Vagina (tissue), 2 donors: ENCODE measurements at places on chromosomes 16 and 17.
A peak's percentile ranks its signal among the peaks of the same experiment; 100 is the strongest.

DNA sequence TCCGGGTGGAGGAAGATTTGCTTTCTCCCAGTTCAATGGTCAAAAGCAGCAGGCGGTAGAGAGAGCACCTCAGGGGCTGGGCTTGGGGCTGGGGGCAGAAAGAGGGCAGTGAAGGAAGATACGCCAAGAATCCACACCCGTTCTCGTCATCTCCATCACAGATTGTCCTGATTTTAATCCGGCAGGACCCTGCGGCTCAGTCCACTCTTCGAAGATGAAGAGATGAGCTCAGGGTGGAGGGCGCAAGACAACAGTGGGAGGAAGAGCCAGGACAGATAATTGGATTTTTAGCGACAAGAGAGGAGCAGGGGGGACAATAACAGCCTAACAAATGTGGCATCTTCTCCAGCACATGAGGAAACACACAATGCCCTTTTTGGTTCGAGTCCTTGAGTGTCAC is 165.9 kb downstream of the SDK2 start:
- no peak for DNase-seq

DNA sequence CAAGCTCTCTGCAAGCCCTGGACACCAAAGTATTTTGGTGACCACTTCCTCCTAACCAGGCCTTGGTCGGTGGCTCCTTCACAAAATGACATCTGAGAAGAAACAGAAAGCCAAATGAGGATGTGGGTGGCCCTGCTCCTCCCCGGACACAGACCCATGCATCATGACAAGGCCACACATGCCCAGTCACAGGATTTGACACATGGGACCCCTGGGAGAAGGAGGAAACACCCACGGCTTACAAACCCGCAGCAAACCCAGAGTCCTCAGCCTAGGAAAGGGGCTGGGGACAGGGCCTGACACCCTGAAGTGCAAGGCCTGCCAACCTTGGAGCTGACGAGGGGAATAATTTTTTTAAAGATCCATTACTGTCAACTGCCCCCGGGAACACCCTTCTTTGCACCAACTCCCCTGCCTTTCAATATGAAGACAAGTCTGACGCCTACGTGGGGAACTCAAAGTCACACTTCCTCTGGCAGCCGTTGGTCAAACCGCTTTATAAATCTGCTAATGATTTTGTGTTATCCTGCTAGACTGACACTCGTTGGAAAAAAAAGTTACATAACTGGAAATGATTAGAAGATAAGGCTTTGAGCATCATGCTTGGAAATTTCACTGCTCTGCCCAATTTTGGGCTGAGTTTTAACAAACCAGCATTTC is 41.3 kb downstream of the GAS7 start:
- peak; percentile 84 for DNase-seq

- no peak for DNase-seq
These were observed 5.8 kb downstream of the TRIM25 start for GRCh38 chr17:56908001-56908542.

DNA sequence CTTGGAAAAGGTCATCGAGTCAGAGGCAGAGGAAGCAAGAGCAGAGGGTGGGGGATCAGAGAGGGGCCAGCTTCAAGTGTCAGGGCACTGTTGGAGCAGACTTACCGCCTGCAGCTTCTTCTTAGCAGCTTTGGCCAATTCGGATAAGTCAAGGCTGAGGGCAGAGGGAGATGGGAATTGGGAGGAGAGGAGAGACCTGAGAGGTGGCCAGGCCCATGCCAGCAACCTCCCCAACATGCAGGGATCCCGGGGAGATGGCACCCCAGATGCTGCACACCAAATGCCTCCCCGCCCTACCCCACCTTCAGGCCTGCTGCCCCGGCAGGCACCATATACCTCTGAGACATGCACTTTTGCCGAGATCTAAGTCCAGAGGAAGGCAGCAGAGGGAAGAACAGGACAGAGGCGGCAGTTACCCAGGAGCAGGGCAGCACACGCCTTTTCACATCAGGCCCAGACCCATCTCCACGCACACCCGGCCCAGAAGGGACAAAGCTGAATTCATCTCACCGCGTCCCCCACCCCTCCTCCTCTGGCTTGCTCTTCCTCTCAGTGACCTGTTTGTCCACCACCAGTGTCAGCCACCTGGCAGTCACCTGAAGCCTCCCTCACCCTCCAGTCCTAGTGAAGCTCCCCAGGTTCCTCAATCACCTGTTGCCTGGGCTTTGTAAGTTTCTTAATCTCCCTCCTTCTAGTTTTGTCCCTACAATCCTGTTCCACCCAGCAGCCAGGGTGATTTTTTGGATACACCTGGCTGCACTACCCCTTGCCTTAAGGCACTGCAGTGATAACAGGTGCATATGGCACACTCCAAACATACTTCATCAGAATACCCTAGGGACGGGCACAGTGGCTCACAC is 10.4 kb downstream of the TP53I13 start:
- no peak for DNase-seq

DNA sequence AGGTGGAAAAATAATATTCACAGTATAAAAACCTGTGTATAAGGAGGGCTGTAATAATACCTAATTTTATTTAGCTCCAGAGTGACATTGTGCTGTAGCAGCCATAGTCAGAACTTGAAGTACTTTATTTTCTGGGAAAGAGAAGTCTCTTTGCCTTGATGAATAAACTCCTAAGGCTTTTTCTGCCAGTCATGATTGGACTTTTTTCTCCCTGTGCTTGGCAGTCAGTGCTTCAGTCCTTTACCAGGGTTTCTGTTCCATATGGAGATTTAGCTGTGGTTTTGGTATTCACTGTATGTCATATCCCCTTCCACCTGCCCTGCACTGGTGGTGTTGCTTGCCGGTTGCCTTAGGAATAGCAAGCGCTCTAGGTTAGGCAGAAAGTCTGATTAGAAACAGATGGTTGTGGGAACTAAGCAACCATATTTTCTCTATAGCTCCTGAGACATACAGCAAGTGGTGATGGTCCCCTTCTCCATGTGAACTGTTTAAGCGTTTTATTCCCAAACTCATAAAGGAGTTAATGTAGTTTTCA is 24.7 kb downstream of the DDX42 start:
- DNase-seq, result no peak

GRCh38 chr17:21711182-21711581 is 18.9 kb downstream of the KCNJ18 start:
- DNase-seq, result no peak

DNA sequence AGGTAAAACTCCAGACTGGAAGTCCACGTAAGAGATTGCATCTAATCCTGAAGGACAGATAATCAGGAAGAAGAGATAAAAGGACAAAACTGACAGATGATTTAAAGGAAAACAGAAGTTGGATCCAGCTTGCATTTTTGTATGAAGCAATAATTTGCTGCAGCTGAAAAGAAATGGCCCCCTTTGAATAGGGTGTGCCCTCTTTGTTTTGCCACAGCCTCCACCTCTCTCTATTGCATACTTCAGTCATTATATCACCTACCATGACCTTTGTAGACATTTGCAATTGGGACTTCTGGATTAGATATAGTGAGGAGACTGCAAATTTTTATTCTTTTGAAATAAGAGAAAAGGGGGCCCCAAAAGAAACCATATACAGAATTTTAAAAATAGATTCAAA is 8.1 kb downstream of the NOG start:
- DNase-seq, result no peak

- no peak for DNase-seq
These were observed 200.9 kb upstream of the SOX9 start for GRCh38 chr17:71919896-71920295.

DNA sequence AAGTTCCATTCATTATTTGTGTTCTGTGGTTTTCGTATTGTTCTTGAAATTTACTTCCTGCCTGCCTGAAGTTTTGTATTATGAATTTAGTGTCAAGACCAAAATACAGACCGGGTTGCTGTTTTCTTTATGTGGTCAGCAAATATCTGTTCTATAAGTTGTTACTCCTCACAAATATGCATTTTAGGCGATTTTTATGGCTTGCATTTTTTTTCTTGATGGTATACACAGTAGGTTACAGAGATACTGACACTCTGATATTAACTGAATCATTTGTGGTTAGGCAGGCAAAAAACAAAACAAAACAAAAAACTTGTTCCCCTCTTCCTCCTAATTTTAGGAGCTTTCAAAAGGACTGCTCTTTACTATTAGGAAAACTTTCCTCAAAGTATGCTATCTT is 52.6 kb downstream of the BCAS3 start:
- no peak for DNase-seq

GRCh38 chr17:80987941-80988461 is 3.6 kb upstream of the CHMP6 start:
- no peak for DNase-seq

- no peak for DNase-seq
These were observed 287.3 kb upstream of the CCL2 start for GRCh38 chr17:33967608-33968349.
